NCI-H446 treated with DMSO at 0.1 percent for 48 hours (cell line): ENCODE measurements at places on chromosomes 16 and 17.

DNA sequence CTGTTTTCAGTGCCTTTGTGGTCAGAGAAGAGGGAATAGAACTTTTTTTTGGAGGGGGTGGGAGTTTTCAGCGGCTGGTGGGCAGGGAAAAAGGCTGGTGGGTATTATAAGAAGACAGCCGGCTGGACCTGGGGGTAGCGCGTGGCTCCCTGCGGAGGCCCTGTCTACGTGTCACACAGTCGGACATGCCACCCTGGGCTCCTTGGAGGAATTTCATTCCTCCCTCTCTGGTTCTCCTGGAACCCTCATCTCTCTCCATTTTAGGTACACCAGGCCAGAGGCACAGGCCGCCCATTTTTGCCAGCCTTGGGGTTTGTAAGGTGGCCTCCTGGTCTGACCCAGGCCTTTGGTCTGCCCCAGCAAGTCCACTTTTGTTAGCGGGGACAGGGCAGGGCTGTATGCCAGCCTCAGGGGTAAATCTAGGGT, 908 bp downstream of the FKBP10 start:
- no peak for DNase-seq

DNA sequence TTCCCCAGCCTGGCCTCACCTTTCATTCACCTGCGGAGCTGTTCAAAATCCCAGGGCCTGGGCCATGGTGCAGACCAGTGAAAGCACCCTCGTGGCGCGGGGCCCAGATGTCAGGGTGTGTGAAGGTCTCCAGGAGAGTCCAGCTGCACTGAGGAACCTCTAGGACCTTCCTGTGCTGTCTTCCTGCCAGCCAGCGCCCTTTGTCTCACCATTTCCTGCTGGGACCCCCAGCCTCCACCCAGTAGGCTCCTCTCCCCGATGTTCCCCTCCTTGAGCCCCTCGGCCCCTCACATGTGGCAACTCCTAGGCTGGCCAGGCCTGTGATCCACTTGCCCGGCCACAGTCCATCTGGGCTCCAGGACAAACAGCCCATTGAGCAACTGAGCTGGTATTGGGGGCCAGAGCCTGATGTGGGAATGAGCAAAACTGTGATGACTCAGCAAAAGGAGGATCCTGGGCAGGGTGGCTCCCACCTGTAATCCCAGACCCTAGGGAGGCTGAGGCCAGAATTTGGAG, 677 bp downstream of the SULT1A2 start:
- no peak for DNase-seq

DNA sequence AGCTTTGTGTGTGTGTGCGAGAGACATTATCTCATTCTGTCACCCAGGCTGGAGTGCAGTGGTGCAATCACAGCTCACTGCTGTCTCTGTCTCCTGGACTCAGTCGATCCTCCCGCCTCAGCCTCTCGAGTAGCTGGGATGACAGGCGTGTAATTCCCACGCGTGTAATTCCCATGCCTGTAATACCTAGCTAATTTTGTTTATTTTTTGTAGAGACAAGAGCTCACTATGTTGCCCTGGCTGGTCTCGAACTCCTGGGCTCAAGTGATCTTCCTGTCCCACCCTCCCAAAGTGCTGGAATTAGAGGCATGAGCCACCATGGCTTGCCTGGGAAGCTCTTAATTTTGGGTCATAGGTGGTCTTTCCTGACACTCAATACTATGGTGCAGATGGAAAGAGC, 205.3 kb upstream of the TNRC6C start:
- DNase-seq, result no peak

- DNase-seq, result no peak
Observed at GRCh38 chr17:15085890-15086677, 179.0 kb downstream of the PMP22 start.

- no peak for DNase-seq
Observed at GRCh38 chr16:68369697-68370580, 59.1 kb downstream of the PRMT7 start.

DNA sequence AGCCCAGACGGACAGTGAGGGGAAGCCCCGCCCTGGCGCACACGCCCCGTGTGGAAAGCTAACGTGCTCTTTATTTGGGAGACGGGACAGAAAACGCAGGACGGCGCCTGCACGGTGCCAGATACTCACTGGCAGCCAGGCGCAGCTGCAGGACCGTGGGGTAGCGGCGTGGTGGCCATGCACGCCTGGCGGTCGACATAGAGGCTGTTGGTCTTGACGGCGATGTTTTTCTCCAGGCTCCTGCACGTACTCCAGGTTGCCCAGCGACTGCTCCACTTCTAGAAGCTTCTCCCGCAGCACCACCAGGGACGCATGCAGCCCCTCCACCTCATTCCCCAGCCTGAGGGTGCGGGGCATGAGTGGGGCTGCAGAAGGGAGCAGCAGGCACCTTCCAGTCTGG, 5.1 kb upstream of the C1QTNF8 start:
- DNase-seq, result no peak

GRCh38 chr17:63639125-63639524, 16.9 kb downstream of the MAP3K3 start:
- DNase-seq, result no peak

GRCh38 chr16:69201787-69202186, 14.8 kb downstream of the SNTB2 start:
- DNase-seq, result no peak
